AG04450 (cell line): ENCODE measurements at places on chromosomes 4 and X.

GRCh38 chrX:20265726-20266681, 705 bp downstream of the RPS6KA3 start:
- no peak for DNase-seq

- no peak for DNase-seq
Observed at GRCh38 chr4:152156442-152156841, 379.4 kb downstream of the FBXW7 start.

GRCh38 chrX:29318012-29318411, 730.8 kb downstream of the IL1RAPL1 start:
- no peak for DNase-seq

GRCh38 chrX:22097012-22097694, 65.0 kb downstream of the PHEX start:
- DNase-seq: peak; percentile 67

DNA sequence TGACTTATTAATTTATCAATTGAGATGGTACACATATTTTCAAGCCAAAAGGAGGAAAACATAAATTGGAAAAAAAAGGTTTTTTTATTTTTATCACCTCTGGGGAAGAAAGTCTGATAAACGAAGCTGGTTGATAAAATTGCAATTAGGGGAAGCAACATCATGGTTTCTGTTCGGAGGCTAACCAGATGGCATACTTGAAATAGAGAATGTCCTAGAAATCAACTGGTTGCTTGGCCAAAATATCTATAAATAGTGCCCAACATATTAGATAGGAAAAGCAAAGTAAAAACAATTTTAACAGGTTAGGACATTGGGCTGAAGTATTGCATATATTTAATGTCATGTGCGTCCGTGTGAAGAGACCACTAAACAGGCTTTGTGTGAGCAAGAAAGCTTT, 14.3 kb downstream of the KLKB1 start:
- no peak for DNase-seq

- no peak for DNase-seq
Observed at GRCh38 chrX:53018627-53019026, 30.0 kb upstream of the GPR173 start.

- no peak for DNase-seq
Observed at GRCh38 chrX:70422851-70423341, at the start of gene GDPD2. Gene GDPD2 (plus strand): TSS chrX:70423314. CDS start chrX:70424985, 1,671 bp downstream.

GRCh38 chr4:55173580-55173979, 48.2 kb upstream of the KDR start:
- no peak for DNase-seq

DNA sequence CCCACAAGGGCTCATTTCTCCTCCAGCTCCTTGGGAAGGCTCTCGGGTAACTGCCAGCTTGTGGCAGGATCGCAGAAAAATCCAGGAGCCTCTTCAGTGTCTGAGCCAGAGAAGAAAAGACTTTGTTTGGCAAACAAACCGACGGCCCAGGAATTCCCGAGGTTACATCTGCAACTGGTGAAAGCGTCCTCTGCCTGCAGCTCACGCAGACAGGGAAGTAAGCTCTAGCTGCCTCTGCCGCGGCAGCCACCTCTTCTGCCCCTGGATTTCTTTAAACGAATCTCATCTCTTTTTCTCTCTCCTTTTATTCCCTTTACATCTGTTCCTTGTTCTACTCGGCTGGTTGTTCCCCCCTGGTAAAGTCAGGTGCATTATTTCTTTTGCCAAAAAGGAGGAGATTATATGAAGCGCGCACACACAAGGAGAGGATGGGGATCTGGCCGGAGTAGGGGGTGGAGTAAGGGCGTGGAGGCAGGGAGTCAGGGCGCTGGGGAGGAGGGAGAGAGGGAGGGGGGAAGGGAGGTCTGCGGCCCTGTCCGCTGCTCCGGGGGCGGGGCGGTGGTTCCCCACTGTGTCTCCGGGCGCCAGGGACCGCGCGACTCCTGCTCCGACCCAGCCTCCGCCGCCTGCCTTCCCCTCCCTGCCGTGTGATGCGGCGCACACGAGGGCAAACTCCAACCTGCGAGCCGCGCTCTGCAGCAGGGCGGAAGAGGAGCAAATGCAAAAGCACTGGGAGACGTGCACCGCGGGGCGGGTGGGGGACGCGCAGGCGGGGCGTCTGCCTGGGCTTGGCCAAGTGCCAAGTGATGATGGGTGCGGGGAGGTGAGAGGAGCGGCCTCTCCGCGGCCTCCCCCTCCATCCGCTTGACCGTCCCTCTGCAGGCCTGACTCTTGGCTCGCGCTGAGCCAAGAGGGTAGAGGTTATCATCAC, at the start of gene DCHS2:
TSS of gene DCHS2 (minus strand) at position 459 of the 931 bp plus-strand sequence. CDS start at position 15, 444 bp downstream.
- no peak for DNase-seq

- no peak for DNase-seq
Observed at GRCh38 chrX:2928191-2928582, 952 bp downstream of the ARSD start.

GRCh38 chrX:106608016-106608415, 3.8 kb upstream of the RADX start:
- DNase-seq: no peak

GRCh38 chr4:100795581-100795980, 277.8 kb upstream of the EMCN start:
- no peak for DNase-seq

- no peak for DNase-seq
Observed at GRCh38 chr4:109755656-109756055, 25.8 kb upstream of the PLA2G12A start.

DNA sequence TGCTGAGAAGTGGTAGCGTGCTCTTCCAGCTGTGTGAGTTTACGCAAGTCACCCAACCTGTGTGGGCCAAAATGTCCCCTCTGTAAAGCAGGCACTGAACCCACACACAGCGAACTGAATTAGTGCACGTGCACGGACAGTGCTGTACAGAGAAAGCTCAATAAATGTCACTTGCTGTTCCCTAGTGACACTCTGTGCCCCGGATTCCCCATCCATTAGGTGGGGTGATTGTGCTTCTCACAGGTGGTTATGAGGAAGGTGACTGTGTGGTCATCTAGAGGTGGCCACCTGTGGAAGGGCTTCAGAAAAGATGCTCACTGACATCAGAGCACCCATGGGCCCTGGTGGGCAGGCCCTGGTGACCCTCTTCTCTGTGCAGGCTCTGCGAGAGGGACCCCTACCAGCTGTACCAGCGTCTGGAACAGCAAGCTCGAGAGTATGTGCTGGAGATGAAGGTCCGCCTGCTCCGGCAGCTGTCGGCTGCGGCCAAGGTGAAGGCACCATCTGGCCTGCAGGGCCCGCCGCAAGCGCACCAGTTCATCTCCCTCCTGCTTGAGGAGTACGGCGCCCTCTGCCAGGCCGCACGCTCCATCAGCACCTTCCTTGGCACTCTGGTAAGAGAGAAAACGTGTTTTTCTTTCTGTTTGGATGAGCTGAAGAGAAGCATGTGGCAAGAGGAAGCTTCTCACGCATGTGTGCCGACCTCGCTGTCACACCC, 94.3 kb downstream of the FAM193A start:
- DNase-seq: no peak

- DNase-seq: no peak
Observed at GRCh38 chrX:16156692-16157331, 10.5 kb upstream of the MAGEB17 start.

DNA sequence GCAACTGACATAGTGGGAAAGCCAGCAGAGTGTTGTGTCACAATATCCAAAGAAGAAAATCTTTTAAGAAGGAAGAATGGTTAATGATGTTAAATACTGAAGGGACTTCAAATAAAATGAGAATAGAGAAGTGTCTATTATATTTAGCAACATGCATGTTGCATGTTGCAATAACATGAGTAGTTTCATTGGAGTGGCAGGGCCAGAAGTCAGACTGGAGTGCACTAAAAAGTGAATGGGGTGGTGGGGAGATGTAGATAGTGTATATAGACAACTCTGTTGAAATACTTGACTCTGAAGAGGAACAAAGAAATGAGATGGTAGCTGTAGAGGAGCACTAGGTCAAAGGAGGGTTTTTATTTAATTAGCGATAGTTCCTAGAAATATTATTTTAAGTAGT, 9.5 kb upstream of the AMMECR1 start:
- no peak for DNase-seq

GRCh38 chrX:42869659-42870476, 91.9 kb upstream of the PPP1R2C start:
- no peak for DNase-seq

DNA sequence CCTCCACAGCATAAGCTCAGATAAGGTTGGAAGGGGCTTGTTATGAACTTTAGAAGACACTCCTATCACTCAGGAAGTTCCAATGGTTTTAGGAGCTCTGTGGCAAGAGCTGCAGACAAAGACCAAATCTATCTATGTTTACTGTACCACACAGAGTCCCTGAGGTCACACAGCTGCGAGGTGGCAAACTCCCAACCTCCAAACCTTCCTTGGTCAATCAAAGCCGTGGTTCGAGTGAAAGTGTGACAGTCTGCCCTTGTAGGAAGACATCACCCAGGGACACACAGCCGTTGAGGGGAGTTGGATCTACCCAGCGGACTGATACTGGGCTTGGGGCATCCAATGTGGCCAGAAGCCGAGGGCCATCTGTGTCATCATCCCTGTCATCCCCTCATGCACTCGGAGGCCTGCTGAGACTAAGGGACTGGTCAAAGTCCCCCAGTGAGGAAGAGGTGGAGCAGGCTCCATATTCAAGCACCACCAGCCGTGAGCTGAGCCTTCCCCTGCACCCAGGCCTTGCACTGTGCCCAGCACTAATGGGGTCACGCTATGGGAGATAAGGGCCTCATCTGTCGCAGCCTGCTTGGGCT, 26.8 kb downstream of the MAN2B2 start:
- no peak for DNase-seq

DNA sequence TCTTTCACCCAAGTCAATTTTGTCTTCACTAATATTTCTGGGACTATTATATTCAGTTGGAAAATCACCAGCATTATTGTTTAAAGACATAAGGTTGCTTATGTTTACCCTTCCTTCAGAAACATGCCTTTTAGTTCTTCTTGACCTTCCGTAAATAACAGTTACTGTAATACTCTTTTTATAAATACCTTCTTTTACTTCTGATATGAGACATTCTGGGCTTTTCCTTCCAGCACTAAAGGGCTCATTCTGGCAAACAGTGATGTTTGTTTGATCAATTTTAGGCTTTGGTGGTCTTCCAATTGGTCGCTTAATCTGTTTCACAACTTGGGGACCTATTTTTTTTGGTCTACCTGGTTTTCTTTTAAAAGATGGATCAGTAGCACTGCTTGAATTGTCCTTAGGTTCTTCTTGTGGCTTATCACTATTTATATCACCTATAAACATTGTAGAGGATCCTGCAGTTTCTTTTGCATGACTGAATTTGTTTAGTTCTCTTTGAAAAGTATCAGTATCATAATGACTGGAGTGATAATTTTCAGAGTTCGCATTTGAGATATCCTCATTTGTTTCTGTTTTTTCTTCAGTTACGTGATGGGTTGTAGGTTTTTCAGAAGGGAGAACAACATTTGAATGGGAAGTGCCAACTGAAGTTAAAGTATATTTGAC, 64.8 kb downstream of the NCAPG start:
- DNase-seq: no peak

- DNase-seq: no peak
Observed at GRCh38 chrX:150736475-150736874, 43.3 kb downstream of the MTMR1 start.

DNA sequence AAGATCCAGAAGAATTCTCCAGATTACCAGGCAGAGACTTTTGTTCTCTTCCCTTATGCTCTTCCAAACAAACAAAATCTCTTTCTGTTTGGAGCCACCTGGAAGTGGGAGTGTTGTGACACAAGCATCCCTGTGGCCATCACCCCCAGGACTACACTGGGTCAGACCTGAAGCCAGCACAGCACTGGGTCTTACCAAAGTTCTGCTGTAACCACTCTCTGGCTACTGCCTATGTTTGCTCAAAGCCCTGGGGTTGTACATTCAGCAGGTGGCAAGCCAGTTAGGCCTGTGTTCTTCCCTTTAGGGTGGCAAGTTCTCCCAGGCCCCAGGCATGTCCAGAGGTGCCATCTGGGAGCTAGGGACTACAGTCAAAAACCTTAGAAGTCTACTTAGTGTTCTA, 43.7 kb upstream of the MAOA start:
- no peak for DNase-seq

DNA sequence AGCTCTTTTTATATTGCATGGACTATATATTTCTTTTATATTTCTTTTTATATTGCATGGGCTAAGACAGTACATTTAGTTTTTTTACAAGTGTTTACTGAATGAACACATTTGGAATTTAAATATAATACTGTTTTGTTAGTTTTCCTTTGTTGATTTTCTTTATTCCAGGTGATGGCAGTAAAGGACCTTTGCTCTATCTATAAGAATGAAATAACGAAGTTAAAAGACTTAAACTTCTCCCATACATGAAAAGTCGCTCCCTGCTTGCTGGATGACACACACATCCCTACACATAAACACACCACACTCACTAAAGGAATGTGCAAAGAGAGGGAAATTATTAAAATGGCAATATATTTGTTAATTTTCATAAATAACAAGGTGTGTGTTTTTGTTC, 102.5 kb upstream of the ANXA10 start:
- no peak for DNase-seq

- peak; percentile 81 for DNase-seq
Observed at GRCh38 chrX:45824471-45824870, 623.8 kb upstream of the DIPK2B start.

DNA sequence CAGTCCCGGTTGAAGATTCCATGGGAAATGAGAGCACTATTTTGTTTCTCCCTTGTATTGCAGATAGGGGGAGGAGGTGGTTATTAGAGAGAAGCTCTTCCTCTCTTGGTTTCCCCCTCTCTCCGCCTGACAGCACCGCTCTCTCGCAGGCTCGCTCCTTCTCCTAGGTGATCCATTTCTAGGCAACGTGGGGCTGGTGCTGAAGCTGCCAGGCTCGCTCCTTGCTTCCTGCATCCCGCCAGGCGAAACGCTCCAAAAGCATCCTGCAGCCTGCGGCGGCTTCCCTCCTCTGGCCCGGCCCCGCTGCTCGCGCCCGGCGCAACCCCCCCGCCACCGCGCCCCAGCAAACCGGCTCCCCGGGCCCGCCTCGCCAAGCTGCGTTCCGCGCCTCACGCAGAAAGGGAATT, at the start of gene GRID2:
TSS of gene GRID2 (plus strand) at position 346 of the 407 bp plus-strand sequence.
- no peak for DNase-seq

- DNase-seq: no peak
Observed at GRCh38 chr4:109683621-109684253, 19.5 kb downstream of the CASP6 start.

DNA sequence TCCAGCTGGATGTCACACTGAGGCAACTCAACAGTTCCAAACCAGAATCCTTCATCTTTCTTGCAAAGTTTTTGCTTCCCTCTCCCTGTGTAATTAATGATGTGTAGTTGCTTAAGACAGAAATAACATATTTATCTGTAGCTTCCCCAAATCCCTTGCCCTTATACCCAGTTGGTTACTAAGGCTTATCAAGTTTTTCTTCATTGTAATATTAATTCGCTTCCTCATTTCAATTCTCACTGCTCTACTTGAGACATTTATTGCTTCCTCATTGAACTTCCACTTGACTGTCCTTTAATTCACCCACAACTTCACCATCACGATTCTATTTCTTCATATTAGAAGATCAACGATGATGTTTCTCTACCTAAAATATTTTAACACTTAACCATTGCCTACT, 386.6 kb upstream of the CPEB2 start:
- DNase-seq: no peak

DNA sequence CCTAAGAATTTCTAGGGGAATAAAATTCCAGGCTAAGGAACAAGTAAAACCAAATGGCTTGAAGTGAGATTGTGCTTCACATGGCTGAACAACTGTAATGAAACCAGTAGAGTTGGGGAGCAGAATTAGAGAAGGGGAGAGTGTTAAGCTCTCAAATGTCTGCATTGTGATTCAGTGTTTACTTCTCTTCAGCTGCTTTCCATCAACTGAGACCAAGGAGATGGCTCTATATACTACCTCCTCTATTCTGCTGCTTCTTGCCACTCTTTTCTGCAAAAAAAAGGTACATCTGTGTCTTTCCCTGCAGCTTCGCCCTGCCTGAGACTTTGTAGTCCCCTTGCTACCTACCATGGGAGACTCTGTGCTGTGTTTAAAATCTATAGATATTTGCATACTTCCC, 73.5 kb downstream of the WDFY3 start:
- no peak for DNase-seq
